Activated T-helper 1 cell treated with anti-CD3 and anti-CD28 coated beads, Interleukin-2, amount 50 U/mL, for 16 hours (primary cell): ENCODE measurements at places on chromosomes 1 and 21.

DNA sequence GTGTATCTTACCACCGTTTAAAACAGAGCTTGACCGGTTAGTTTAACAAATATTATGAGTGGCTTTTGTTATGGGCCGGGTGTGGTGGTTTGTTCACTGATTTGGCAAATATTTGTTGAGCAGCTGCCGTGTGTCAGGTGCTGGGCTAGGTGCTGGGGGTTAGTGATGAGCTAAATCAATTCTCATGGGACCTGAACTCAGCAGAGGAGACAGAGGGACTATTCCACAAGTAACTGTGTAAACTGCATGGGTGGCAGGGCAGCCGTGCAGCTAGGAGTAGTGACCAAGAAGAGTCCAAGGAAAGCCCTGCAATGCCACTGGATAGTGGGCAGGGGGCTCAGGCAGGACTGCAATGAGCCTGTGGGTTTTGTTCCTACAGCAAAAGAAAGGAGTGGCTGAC is 11.2 kb upstream of the C2CD2 start:
- no peak for DNase-seq

DNA sequence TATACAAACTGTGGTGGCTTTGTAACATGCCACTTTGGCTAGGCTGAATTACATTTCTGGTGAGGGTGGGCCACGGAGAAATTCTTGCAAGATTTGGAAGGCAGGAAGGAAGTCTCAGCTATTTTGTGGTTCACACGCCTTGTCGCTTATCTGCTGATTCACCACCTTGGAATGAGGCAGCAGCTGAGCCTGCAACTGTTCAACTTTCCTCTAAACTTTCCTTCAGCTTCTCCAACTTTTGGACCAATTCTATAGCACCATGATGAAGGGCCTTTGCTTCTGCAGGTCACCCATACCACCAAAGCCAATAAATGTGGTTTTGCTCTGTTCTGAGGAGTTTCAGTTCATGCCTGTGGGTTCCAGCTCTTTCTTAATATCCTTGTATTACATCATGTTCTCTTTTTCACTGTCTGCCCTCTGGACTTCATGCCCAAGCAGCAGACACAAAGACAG is 337.6 kb upstream of the SNX7 start:
- no peak for DNase-seq

- no peak for DNase-seq
These were observed 145.2 kb upstream of the ZNF648 start for GRCh38 chr1:182206626-182207239.

DNA sequence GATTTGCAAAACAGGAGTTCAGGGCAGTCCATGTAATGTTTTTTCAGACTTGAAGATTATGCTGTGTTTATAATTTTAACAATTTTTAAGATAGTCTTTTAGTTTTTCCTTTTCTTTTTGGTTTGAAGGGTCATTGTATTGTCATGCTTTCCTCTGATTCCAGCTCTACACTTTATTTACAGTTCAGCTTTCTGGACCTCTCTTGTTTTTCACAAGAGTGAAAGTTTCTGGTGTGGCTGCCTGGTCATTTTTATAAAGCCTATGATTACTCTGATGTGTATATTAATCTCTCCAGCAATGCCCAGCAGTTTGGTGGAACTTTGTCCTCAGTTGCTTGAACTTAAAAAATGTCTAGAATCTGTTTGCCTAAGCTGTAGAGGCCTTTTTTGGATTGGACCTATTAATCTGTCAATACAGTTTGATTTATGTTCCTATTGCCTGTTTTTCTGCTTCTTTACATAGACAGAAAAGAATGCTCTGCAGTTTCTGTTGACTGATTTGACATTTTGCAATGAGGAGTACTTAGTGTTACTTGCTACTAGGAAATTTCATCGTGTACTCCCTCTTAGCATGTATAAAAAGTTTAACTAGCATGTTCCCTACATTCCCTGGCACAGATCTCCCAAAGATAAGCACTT is 52.2 kb downstream of the XCL2 start:
- no peak for DNase-seq

DNA sequence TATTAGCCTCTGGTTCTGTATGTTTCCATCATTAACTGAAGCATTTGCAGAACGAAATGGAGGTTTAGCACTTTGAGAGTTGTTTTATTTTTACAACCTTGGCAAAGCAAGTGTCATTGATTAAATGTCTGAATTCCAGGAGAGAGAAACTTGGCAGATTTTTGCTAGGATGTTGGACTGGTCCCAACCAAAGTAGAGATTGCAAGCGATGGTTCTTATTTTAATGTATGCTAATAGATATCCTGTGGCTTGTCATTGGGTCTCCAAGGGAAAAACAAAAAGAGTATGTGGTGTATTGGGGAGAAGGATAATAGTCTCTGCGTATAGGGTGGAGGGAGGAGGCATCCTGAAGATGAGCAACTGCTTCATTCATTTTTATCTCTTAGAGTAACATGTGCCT is 457.2 kb upstream of the RUNX1 start:
- DNase-seq, result no peak

- DNase-seq, result no peak
These were observed 18.7 kb upstream of the GOLT1A start for GRCh38 chr1:204232526-204232925.

GRCh38 chr1:11184973-11185372 is 4.2 kb upstream of the ANGPTL7 start:
- DNase-seq, result no peak

DNA sequence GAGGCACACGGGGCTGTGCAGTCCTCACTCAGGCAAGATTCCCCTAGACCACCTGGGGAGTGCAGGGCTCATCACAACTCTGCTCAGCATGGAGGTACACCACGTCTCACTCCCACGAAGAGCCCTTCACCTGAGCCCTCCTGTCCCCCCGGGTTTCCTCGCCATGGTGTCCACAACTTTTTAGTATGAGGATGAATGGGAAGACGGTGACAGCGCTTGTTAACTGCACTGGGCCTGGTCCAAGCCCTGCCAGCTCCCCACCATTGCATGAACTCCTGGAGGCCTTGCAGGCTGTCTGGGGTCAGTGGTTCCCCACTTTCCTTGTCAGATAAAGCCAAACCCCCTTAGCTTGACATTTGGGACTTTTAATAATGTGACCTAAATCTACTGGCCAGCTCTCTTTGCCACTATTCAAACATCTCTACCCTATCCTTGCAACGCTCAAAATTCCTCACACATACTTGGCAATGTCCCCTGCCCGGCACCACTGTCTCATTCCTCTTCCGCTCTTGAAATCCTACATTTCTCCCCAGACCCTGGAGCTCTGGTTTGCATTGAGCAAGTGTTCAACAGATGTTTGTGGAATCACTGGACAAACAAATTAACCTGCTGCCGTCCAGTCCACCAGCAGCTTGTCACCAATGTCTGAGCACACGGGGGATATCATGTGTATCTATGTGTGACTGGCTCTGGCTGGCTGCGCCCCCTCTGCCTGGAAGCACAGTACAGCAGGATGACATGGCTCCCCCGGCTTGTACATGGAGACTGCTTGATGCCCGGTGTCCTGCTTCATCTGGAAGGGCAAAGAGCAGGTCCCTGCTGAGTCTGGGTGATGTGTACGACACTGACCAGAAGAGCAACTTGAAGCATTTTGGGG is 11.2 kb downstream of the TMEM9 start:
- no peak for DNase-seq

DNA sequence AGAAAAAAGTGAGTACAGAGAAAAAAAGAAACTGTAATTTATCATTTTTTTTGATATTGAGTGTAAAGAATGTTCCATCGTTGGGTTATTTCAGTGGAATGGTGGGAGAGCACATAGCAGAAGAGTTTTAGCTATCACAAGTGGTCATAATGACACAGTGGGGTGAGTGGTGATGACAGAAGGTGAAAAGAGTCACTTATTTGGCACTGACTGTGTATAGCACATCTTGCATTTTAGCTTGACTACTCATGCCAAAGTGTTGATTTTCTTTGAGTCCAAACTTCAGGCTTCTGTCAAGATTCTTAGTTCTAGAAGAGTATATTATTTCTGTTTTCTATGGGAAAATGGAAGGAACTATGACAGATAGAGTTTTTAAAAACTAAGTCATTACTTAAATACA is 261.2 kb downstream of the GRIK1 start:
- DNase-seq, result no peak

- no peak for DNase-seq
These were observed 449.1 kb downstream of the GPATCH2 start for GRCh38 chr1:217181756-217182155.

DNA sequence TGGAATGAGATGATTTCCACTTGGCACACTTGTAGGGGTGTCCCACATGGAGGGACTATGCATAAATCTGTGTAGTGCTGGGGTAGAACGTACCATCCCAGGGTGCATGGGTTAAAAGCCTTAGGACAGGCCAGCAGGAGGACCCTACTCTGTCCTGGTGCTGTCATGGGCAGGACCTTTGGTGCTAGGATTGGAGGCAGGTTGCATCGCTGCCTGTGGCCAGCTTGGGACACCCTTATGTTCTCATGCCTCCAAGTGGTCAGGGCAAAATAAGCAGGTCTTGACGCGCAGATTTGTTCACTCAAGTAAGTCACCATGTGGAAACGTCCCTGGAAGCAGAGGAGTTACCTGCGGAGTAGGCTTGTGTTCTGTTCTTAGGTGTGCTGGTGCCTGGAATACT is 49.5 kb upstream of the RAB3GAP2 start:
- DNase-seq, result no peak

GRCh38 chr1:89355056-89355455 is 8.8 kb upstream of the GBP6 start:
- no peak for DNase-seq
